HepG2 (cell line): ENCODE measurements at places on chromosomes 6 and 20. TPM values are rescaled to one million over a fixed set of nuclear protein-coding genes. Genes with fewer than 3 reads are reported as not detected.

Gene WFDC9
- polyA plus RNA-seq: not detected in 2 replicates

Gene LY86
- polyA plus RNA-seq: not detected in 2 replicates

Gene TBXT
- polyA plus RNA-seq: not detected in 2 replicates

Gene CCN6
- 0.10 TPM in 1 of 2 replicates, not detected in the other for polyA plus RNA-seq

Gene RIPPLY2
- not detected in 2 replicates for polyA plus RNA-seq

Gene HDGFL1
- polyA plus RNA-seq: not detected in 2 replicates

Gene C6orf141
- polyA plus RNA-seq: 0.07 and 0.12 TPM in 2 replicates

GRCh38 chr20:6868861-6869260 is 101.4 kb downstream of the BMP2 start:
- H3K4me3 ChIP-seq: no peak overlapping the region
- H3K36me3 ChIP-seq: no peaks in the 10 kb centered on the region
- no peaks in the 10 kb centered on the region for H3K4me1 ChIP-seq
- no peak for DNase-seq
- H3K27ac ChIP-seq: no peak overlapping the region
- H3K27me3 ChIP-seq: no peaks in the 10 kb centered on the region
